ENCODE measurements at places on chromosomes 13 and 19.

GRCh38 chr19:38879400-38879751 lies 1.3 kb upstream of the RINL start:
- no peak for DNase-seq

GRCh38 chr13:80309926-80310325 lies 31.0 kb downstream of the SPRY2 start:
- no peak for DNase-seq

DNA sequence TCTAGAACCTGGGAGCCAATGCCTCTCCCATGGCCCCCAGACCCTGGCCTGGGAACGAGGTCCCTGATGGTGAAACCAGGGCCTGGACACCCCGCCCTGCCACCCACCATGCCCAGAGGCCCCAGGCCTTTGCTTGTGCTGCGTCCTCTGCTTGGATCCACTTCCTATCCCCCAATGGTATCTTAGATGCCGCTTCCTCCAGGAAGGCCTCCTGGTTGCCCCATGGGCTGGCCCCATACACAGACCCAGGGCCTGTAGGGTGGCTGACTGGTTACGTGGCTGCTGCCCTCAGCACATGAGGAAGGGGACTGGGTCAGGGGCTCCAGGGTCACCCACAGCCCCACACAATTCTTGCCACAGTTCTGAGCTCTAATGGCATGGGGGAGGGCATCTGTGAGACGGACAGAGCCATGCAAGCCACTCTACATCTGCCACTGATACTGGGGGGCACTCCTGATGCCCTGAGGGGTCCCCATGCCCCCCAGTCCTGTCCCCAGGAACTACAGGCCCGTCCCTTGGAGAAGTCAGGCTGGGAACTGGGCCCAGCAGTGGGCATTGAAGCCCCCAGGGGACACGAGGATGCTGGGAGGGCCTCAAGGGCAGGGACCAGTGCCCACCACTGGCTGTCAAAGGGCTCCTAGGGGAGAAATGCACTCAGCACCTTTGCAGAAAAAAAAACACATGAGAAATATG lies 5.0 kb downstream of the RPL36 start:
- no peak for DNase-seq

GRCh38 chr19:35267353-35267817 lies 1.4 kb upstream of the USF2 start:
- DNase-seq, result peak; percentile 15

DNA sequence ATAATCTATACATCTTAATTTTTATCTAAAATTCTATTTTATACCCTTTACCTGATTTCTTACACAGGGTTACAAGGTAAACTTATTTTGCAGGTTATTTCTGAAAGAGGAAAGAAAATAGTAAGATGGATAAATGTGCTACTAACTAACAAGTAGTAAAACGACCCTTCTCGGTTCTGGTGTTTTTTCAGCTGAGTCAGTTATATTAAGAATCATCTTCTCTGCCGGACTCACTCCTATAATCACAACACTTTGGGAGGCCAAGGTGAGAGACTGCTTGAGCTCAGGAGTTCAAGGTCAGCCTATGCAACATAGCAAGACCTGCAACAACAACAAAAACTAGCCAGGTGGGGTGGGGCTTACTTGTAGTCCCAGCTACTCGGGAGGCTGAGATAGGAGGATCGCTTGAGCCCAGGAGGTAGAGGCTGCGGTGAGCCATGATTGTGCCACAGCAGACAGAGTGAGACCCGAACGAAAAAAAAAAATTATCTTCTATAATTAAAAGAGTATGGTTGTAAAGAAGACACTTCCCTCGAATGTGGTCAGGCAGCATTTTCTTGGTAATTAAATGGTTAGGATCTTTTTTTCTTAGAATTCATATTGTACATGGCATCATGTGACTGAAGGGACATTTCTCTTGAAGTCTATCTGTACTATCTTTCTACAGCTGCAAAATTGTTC lies 27.9 kb upstream of the RCBTB2 start:
- no peak for DNase-seq

DNA sequence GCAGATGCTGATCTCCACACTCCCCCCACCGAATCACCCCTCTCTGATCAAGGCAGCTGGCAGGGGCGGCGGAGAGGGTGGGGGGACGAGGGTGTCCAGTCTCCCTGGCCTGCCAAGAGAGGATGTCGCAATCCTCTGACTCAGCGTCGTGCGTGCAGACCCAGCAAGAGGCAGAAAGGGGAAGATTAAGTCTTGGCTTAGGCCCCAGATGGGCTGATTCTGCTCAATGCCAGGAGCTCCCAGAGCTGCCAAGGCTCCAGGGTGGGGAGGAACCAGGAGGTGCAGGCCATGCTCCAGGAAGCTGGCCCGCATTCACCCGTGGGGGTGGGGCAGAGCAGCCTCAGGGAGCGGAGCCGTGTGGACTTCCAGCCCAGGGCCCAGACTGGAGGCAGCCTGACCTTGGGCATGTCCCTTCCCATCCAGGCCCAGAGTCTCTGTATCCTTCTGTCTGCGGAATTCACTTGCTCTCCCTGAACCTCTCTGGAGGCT lies 6.6 kb upstream of the BCL3 start:
- peak; percentile 93 for DNase-seq

DNA sequence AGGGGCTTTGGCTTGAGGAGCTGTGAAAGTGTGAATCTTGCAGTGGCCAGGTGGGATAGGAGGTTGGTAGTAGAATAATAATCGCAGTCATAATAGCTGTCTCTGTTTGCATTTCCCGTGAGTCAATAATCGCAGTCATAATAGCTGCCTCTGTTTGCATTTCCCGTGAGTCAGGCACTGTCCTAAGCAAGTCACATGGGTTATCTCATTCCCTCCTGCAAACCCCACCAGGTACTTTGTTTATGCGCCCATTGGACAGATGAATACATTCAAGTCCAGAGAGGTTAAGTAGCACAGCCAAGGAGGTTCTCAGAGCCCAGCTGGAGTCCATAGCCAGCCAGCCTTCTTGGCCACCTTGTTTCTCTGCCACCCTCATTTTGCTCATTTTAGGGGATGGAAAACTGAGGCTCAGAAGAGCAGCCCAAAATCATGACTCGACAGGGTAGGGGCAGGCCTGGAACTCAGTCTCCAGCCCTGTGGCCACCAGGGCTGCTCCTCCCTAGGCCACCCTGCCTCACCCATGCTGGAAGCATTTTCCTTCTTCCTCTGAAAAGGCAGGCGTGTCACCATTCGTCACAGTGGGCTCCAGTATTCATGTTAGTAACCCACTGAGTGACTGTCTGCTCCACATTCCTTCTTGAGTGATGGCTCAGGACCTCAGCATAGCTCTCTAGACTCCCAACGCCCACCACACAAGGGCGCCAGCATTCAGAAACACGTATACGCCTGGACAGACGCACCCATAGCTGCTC lies 206.2 kb downstream of the URI1 start:
- DNase-seq, result no peak

DNA sequence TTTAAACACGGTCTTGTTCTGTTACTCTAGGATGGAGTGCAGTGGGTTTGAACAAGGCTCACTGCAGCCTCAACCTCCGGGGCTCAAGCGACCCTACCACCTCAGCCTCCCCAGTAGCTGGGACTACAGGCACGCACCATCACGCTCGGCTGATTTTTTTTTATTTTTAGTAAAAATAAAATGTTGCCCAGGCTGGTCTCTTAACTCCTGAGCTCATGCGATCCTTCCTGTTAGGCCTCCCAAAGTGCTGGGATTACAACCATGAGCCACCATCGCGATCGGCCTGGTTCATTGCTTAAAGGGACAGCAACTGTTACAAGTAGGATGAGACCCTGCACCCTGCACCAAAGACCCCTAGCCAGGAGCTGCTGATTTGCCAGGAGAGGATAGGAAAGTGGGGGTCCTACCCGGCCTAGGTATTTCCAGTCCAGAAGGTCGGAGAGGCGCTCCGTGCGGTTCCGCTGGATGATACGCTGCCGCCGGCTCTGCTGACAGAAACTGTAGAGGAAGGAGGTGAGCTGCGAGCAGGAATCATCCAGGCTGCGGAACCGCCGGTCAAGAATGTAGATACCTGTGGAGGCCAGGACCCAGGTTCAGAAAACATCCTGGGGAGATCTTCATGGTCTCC lies 5.1 kb downstream of the FTL start:
- DNase-seq, result no peak

DNA sequence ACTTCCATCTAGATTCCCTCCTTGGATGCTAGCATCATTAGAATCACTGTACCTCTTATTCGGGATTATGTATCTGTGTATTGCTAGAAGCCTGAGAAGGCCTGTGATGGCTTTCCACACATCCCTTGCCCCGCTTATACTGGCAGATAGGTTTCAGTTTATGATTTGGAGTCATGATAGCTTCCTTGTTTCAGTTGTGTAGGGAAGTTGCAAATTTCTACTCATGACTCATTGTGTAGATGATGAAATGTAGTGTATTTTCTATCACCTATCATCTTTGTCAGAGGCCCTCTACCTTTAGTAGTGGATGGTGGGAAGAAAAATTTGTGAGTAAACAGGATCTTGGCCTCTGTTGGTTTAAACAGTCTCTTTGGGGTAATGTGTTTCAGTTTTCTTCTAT lies 165.2 kb downstream of the GGACT start:
- no peak for DNase-seq

- DNase-seq, result no peak
These were observed 2.9 kb upstream of the ARHGAP45 start for GRCh38 chr19:1063909-1064660.

GRCh38 chr19:6058518-6059201 lies 51.6 kb downstream of the RFX2 start:
- DNase-seq, result no peak

GRCh38 chr19:8338835-8339234 lies 4.2 kb downstream of the KANK3 start:
- DNase-seq, result no peak

DNA sequence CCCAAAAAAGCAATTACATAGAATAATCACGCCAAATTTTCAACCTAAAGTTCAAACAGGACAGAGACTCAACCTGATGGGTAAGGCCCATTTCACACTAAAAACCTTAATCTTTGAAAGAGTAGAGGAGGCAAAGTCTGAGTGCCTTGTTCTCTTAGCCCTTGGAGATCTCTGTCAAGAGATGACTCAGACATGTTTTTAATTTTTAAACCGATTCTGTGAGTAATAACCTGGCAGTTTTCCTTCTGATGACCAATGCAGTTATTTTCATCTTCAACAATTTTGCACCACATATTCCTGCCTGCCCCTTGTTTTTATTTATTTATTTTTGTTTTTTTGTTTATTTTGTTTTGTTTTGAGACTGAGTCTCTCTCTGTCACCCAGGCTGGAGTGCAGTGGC lies 11.5 kb upstream of the TNFSF9 start:
- DNase-seq, result no peak

Measured in Kasumi-1 (cell line).